ENCODE measurements at places on chromosomes 11 and 22.

GRCh38 chr11:100687054-100687629, at the start of gene ARHGAP42:
Gene ARHGAP42 (plus strand): TSS chr11:100687288. CDS start chr11:100687679, 391 bp downstream.
- no peak for DNase-seq

- no peak for DNase-seq
Observed at GRCh38 chr22:33117821-33118220, 59.6 kb upstream of the SYN3 start.

DNA sequence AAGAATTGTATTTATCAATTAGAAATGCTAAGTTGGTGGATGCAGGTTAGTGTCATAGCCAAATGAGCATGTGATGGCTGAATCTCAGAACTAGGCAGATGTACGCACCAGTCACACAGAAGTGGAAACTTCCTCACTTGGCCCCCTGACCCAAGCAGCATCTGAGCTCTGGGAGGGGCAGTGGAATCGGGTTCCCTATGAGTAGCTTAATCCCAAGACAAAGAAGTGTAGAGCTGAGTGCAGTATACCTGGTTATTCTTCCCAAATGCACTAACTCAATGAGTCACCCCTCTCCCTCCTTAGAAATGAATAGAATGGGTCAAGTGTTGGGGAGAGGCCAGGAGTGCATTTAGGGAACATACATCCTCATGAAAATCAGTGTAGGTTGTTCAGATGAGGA, 224.6 kb downstream of the FAT3 start:
- DNase-seq: no peak

GRCh38 chr22:45273452-45274075, 11.2 kb upstream of the UPK3A start:
- DNase-seq: no peak

DNA sequence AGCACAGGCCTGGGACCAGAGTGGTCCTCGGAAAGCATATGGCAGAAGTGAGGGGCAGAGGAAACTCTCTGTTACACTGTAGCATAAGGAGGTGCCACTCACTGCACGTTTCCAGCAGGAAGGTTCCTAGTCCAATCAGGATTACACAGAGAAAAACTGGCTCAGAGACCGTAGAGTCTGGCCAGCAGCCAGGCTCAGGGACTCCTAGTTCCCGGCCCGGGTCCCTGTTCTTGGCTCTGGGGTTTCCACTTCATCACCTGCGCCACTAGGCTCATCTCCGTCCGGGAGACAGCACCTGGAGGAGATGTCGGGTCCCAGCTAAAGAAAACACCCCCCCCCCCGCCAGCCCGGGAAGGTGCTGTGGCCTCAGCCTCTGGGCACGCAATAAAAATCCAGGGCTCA, 1.1 kb downstream of the TTLL12 start:
- peak; percentile 17 for DNase-seq

DNA sequence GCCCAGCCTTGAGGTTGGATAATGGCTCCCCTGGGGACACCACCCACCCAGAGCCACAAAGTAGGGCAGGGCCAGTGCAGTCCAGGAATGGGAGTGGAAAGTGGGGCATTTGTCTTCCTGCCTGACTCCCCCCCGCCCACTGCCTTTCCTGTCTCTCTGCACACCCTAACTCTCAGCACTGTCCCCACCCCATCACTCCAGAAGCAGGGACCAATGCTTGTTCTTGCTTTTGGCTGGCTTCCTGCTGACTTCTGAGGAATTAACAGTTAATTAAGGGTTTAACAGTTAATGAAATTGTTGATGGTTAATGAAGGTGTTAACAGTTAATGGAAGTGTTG, 4.7 kb downstream of the PITPNM1 start:
- no peak for DNase-seq

- no peak for DNase-seq
Observed at GRCh38 chr22:23842599-23842998, 3.8 kb upstream of the DERL3 start.

DNA sequence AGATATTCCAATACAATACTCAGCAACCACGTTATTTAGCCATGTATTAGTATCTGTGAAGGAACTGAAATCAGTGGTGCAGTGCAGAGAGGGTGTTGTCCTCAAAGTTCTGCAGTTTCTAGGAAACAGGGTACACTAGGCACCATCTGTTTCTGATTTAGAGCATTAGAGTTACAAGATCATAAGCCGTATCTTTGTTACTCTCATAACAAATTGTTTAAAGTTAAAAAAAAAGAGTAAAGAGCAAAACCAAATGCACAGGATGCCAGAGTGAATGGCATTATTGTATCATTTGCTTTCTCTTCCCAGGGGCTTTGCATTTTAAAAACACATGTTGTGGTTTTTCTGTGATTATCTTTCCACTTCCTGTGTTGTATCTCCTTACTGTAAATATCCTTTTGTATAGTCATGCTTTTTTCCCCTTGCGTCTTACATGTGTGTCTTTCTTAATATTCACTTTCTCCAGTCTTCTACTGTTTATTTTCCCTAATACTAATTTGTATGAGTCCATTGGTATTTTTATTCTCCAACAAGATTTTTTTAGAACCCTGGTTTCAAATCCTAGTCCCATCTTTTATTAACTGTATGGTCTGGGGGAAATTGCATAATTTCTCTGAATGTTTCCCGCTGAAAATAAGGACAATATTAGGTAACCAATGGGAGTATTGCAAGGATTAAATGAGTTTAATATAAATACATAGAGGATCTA, 15.2 kb upstream of the NUP160 start:
- no peak for DNase-seq

GRCh38 chr22:41243361-41243760, 2.6 kb upstream of the CHADL start:
- DNase-seq: no peak

DNA sequence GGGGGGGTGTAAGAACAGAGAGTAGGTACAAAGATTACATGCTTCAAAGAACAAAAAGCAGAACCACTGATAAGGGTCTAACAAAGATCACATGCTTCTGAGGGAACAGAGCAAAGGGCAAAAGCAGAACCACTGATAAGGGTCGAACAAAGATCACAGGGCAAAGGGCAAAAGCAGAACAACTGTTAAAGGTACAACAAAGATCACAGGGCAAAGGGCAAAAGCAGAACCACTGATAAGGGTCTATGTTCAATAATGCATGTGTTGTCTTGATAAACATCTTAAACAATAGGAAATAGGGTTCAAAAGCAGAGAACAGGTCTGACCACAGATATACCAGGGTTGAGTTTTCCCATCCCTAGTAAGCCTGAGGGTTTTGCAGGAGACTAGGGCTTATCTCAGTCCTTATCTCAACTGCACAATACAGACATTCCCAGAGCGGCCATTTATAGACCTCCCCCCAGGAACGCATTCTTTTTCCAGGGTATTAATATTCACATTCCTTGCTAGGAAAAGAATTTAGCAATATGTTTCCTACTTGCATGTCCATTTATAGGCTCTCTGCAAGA, 81.9 kb upstream of the PGR start:
- no peak for DNase-seq

- no peak for DNase-seq
Observed at GRCh38 chr22:20810645-20811044, 36.7 kb downstream of the SERPIND1 start.

DNA sequence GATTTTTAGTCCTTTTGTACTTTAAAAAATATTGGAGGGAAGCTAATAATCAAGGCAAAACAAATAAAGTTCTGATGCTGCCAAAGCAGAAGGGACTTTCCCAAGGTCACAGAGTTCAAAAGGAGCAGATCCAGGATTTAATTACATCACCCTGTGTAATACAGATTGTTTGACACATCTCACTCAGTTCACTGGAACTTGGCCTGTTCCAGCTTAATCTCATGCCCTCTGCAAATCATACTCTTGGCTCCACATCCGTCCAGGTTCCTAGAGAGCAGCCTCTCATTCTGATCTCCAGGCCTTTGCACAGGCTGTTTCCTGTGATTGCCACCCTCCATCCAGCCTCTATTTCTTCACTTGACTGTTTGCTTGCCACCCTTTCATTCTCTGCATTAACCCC, 151.7 kb downstream of the SPON1 start:
- DNase-seq: no peak

GRCh38 chr11:43923406-43924111, 18.9 kb upstream of the C11orf96 start:
- DNase-seq: no peak

- DNase-seq: no peak
Observed at GRCh38 chr11:11866203-11866602, 24.4 kb downstream of the USP47 start.

- DNase-seq: no peak
Observed at GRCh38 chr11:16909359-16910035, 104.7 kb downstream of the PLEKHA7 start.

DNA sequence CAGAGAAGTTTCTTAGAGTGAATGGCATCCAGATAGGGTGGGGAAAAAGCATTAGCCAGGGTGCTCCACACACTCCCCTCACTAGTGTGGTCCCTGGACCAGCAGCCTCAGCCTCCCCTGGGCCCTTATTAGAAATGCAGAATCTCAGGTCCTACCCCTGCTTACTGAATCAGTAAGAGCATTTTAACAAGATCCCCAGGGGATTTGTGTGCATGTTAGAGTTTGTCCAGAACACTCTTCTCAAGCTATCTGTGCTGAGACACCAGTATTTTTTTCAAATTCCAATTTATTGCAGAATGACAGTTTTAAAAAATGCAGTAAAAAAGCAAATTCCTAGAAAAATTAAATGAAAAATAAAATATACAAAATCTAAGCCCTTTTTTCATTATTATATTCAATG, 123.1 kb downstream of the MIAT start:
- no peak for DNase-seq

GRCh38 chr22:19196841-19197612, 18.5 kb upstream of the SLC25A1 start:
- DNase-seq: no peak

Data from NCI-H146 (cell line).